ENCODE measurements at places on chromosomes 13 and 19.
A peak's percentile ranks its signal among the peaks of the same experiment; 100 is the strongest.

DNA sequence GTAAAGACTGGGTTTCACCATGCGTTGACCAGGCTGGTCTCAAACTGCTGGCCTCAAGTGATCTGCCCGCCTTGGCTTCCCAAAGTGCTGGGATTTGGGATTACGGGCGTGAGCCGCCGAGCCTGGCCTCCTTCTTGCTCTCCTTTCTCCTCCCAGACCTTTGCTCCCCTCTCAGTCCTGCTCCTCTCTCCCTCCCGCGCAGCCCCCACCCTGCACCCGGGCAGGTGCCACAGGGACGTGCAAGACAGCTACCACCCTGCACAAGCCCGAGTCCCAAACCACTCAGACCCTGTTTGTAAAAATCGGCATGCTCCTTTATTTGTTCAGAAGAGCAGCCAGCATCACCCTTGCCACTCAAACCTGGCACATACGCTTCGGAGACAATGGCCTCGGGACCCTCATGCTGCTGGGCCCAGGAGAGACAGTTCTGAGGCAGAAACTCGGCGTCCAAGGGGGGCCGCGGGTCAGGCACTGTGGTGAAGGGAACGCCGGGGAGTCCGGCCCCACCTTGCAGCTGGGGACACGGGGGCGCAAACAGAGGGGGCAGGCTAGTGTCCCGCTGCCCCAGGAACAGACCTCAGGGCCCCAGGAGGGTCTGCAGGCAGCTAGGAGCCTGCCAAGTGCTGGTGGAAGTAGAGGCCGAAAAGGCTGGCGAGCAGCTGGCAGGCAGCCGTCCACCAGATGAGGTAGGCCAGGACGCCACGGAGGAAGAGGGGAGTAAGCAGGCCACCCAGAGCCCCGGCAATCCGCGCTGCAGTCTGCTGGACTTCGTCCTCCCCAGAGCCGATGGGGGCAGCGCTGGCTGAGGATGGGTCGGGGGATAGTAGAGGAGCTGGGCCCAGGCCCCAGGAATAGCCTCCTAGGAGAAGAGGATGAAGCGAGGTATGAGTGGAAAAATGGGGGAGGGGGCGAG lies 18.7 kb downstream of the TMEM161A start:
- no peak for ATAC-seq

DNA sequence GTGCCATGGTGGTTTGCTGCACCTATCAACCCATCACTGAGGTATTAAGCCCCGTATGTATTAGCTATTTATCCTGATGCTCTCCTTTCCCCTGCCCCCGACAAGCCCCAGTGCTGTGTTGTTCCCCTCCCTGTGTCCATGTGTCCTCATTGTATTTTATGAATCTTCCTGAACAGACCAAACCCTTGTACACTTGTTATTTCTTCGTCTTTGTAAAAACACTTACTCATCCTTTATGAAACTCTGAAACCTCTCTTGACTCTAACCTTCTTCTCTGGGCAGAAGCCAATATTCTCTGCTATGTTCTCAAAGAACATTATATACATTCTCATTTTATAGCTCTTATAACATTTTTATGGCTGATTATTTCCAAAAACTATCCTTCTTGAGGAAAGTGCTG lies 746.9 kb downstream of the EFNB2 start:
- no peak for ATAC-seq

DNA sequence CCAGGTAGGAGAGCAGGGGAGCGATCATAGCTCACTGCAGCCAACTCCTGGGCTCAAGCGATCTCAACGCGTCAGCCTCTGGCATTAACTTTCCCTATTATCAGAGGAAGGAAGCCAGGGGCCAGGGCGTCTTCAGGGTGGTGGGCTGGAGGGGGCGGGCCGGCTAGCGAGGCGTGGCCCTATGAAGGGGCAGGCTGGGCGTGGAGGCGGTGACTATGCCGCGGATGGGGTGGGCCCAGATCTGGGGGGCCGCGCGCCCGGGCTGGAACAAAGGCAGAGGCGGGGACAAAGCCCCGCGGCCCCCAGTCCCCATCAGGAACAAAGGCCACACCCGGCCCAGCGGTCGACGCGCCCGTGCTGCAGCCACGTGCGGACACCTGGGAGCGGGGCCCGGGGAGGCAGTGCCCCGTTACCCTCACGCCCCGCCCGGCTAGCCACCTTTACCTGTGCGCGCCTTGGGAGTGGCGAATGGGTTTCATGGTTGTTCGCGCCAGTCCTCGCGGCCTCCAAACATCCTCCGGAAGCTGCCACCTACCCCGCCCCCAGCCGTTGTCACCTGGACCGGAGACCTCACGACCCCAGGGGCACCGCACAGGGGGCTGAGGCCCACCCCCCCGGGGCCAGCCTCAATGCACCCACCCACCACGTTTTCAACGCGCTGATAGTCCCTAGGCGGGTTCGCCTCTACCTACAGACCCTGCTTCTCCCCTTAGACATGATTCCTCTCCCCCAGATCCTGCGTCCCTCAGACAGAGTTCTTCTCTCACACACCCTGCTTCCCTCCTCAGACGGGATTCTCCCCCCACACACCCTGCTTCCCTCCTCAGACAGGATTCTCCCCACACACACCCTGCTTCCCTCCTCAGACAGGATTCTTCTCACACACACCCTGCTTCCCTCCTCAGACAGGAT lies 5.4 kb upstream of the TRIM28 start:
- ATAC-seq, result peak; percentile 86

DNA sequence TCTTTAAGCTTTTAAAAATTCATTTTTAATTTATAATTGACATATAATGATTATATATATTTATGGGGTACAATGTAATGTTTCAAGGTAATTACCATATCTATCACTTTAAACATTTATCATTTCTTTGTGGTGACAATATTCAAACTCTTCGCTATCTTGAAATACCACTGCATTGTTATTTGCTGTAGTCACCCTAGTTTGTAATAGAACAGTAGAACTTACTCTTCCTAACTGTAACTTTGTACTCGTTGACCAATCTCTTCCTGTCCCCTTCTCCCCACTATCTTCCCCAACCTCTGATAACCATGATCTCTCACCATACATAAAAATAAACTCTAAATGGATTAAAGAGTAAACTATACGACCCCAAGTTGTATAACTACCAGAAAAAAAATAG lies 20.4 kb downstream of the COG6 start:
- ATAC-seq, result no peak

DNA sequence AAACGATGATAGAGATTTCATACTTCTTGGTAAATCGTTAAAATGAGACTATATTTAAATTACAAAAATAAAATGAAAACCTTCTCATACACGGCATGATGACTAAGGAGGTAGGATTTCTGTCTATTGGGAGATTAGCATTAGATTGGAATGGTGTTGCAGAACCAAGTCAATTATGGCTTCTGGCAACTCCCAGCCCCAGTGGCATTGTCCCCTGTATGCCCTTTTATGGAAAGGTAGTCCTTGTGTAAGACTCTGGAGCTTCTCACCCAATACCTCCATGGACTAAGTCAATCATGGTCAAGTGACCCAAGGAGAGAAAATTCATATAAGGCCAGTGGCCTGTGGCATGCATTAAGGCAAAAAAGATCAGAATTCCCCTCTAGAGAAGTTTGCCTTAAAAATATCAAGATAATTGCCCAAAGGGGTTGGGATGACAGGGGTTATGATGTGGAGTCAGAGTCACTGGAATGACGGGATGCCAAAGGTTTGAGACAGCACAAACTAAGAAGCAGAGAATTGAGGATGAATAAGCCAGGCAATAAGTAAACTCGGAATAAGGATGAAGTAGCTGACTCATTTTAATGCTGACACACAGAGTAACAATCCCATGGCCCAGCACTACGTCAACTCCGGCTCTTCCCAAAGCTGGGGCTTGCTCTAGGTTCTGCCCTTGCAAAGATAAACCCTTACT lies 57.8 kb upstream of the POSTN start:
- ATAC-seq, result no peak

DNA sequence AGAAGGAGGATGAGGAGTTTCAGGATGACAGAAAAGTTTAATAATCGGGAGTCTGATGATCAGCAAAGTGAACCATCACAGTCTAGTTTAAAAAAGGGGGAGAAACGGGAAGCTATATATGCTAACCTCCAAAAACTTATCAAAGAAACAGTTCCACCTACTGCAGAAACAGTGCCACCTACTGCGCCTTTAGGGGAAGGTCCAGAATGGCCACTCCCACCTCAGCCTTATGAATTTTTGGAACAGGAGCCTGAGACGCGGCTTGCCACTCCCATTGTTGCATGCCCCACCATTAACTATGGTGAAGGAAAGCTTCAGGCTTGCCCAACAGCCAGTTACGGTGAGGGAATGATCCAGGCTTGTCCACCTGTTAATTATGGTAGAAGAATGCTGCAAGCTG lies 929.0 kb downstream of the SLITRK6 start:
- no peak for ATAC-seq

DNA sequence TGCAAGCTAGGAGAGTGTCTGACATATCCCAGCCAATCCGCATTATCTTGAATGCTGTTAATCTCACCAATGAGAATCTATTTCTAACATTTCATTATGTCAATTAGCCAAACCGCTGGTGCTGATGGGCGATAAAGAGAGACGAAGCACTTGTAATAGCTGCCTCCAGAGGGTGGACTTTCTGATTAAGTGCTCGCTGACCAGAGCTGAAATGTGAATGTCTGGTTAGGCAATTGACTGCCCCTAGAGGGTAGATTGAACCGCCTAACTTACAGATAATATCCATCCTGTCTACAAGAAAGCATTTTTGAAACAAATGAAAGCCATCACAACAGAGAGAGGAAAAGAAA lies 552 bp upstream of the GRWD1 start:
- ATAC-seq, result peak; percentile 73

DNA sequence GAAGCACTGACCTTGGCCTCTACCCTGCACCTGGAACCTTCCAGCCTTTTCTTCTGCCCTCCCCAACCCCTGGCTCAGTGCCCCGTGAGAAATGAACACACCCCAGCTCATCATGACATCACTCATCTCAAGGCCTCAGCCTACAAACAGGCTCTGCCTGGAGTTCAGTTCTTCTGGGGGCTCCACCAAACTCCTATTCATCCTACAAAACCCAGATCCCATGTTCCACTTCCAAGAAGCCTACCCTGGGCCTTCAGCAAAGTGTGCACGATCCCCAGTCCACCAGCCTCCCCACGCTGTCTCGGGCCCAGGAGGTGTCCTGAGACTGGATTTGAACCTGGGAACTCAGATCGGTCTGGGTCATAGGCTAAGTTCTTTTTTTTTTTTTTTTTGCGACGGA lies 9.0 kb upstream of the SHC2 start:
- no peak for ATAC-seq

GRCh38 chr19:3450796-3451411 lies 29.4 kb downstream of the SMIM24 start:
- peak; percentile 70 for ATAC-seq

DNA sequence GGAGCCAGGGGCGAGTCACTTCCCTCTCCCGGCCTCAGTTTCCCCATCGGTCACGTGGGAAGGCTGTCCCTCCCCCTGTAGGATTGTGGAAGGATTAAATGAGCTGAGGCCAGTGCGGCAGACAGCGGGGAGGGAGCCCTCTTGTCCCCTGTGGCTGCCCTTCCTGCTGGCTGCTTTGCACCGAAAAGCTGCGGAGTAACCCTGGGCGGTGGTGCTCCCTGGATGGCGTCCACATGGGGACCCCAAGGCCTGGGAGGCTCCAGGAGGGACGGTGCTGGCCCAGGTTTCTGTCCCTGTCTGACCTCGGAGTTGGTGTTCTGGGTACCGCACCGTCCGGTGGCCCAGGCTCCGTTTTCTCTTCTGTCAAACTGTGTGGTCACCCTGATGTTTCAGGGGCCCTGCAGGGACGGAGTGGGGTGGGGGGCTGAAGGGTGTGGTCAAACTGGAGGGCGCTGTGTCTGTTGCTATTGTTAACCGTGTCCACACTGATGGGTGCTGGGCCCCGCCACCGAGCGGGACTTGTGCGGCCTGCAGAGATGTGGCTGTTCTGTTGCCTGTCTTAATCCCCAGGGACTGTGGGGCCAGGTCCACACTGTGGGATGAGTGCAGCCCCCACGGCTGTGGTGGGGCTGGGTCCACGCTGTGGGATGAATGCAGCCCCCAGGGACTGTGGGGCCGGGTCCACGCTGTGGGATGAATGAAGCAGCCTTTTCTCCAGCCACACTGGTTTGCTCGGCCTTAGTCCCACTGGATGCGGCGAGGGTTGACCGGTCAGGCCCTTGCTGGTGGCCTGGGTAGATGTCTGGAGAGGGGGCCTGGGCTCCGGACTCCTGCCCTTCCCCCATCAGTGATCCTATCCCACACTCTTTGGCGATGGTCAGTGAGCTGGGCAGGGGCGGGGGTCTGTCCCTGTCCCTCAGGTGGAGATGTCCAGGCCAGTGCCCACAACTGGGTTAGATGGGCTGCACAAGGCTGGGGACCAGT lies 6.9 kb downstream of the GNA11 start:
- ATAC-seq, result no peak

DNA sequence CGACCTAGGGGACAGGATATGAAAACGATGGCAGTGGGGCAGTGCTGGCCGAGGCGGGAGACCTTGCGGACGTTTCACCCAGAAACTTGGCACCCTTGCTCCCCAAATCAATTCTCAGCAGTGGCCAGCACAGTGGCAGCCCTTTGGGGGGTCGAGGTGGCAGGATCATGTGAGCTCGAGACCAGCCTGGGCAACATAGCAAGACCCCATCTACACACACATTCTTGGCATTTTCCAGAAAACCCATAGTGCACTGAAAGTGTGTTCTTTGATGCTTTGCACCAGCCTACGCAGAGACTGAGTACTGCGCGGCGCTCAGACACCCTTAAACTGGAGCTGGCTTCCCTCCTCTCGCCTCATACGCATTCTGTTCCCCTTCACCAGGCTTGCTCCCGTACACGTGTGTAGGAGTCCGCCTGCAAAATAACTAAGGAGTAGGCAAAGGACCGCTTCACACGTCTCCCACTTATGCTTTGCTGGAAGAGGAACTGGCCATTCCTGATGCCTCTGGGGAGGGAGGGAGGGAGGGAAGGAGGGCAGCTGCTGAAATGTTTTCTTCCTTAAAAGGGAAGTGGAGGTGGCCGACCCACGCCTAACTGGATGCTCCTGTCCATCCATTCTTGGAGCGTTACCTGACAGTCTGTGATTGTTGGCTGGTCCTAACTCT lies 23.5 kb upstream of the MIER2 start:
- ATAC-seq, result no peak

DNA sequence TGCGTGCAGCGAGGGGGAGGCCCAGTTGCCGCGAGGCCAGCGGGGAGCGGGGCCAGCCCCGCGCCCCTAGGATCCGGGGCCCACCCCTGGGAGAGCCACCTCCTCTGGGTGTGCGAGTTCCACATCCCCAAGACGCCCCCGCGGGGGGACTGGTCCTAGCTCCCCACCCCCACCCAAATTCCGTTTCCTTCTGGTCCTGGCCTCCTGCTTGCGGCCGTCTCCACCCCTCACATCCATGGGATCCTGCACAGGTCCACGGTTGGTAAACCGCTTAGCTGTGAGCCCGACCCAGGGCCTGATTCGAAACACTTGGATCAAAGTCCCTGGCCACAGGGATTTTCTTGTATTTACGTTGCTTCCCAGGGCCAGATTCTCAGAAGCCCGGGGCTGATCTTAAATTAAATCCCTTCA lies 324 bp upstream of the FBXO17 start:
- ATAC-seq, result peak; percentile 43

GRCh38 chr13:112898621-112899280 lies 70.3 kb upstream of the MCF2L start:
- no peak for ATAC-seq

DNA sequence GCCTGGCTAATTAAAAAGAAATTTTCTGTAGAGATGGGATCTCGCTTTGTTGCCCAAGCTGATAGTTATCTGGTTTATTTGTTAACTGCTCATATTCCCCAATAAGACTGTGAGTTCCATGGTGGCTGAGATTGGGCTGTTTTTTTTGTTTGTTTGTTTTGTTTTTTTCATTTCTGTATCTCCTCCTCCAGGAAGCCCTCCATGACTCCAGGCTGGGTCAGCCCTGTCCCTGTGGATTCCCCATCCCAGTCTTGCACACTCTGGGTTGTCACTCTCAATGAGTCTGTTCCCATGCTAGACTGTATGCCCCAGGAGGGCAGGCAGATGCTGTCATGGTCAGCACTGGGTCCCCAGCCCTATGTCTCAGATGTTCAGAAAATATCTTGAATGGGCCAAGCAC lies 2.9 kb downstream of the EML2 start:
- no peak for ATAC-seq

All from motor neuron (in vitro differentiated cells).